ENCODE measurements at places on chromosomes 12 and 14.

DNA sequence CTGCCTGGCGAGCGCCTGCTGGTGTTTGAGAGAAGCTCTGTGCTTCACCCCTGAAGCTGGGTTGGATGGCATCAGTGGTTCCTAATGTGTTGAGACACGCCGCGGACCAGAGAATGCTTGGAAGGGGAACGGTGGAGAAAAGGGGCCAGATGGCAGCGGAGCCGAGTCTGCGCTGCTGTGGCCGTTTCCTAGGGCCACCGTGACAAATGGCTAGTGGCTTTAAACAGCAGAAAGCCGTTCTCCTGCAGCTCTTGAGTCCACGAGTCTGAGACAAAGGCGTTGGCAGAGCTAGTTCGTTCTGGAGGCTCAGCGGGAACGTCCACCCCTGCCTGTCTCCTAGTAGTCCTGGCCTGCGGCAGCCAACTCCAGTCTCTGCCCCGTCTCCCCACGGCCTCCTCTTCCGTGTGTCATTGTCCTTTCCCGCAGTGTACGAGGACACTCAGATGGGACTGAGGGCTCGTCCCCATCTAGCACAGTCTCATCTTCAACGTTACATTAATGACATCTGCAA is 103.6 kb downstream of the ADGRD1 start:
- DNase-seq: no peak

DNA sequence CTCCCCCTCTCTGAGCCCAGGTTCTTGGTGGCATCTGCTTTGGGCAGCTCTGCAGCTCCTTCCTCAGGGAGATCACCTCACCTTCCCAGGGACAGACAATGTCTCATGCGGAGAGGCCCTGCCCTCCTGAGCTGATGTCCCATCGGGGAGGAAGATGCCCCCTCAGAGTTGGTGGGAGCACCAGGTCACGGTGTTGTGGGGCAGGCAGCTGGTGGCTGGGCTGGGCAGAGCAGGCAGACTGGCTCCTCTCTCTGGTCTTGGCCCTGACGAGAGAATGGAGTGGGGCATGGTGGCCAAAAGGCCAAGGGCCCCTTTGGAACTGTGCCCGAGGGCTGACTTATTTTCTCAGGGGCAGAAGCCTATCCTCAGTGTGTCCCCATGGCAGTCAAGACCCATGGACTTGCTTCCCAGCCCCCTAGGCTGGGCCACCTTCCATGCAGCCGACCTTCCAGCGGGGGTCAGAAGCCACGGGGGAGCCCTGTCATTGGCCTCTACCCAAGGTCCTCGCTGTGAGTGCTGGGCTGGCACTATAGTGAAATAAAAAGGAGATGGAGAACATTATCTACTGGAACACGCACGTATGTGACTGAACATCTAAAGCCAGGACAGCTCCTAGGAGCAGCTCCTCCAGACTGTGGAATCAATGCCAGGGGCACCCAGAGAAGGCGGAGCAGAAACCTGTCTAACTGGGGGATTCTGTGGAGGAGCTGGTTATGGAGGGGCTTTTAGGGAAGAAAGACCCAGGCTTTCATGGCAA is 21.9 kb downstream of the PPP2R5C start:
- no peak for DNase-seq

- DNase-seq: peak; percentile 63
These were observed 55.3 kb downstream of the VCPKMT start for GRCh38 chr14:50060871-50061663.

DNA sequence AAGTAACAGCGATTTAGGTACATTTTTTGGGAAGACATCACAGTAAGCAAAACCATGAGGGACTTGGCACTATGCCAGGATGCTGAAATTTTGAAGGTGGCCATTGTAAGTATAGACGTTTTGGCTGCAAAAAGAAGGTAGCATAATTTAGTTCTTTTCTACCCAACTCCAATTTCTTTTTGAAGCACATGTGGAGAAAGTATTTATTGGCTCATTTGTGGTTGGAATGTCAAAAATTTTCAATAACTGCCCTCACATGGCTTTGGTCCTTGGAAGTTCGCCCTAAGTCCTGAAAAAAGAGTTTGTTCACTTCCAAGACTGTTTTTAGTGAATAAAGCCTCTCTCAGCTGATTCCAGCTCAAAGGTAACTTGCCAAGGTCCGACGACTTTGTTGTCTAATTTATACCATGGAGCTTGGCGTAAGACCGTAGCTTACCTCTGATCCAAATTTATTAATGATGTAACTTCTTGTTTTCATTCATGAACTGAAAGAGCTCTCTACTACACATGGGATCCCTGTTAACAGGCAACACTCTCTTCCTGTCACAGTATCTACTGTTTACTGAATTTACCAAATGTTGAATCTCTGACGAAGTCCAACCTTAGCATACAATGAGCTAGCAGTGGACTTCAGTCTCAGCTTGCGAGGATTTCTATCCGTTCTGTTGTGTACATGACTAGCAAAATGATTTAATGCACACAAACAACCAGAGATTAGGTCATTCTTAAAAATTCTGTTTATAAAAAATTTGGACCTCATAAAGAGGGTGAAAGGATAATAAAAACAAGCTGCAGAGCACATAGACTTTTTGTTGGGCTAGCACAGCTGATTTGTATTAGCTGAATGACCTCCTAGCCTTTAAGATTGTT is 49.0 kb downstream of the MSRB3 start:
- no peak for DNase-seq

GRCh38 chr12:22800332-22800731 is 175.4 kb downstream of the ETNK1 start:
- DNase-seq: no peak

DNA sequence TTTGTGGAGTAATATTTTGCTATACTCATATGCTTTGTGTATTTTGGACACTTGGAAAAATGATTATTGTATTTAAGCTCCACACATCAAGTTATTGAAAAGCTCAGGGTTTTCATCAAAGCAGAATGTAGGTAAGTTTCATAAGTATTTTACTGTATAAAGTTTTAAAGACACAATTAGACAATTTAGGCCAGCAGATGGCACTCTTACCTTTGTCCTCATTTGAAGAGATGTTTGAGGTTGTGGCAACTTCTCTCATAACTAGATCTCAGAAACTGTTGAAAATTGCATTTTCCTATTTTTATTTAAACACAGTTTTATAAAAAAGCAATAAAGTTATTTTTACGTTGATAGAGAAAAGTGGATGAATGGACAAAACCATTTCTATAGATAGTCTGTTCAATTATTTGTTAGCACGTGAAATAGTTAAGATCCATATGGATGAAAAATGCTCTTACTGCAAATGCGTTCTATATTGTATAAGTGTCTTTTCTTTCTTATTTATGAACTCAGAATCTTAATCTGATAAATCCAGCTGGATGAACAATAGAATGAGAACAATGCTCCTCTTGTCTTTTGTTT is 300.0 kb downstream of the AEBP2 start:
- peak; percentile 5 for DNase-seq

DNA sequence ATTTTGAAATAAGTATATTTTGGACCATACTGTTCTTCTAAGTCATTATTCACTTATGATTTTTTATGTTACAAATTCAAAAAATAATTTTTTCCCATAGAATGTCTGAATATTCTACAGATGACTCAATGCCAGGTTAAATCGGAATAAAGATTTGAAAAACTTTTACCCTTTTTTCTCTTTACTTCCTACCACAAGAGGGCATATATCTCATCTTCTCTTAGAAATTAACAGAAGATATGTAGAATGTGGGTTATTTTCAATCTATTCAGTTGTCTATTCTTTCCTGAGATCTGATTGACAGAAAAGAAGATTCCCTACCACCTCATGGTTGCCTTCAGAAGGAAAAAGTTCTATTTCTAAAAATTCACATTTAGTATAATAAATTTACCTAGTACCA is 53.0 kb upstream of the KITLG start:
- no peak for DNase-seq

- DNase-seq: peak; percentile 62
These were observed at the start of gene NXPH4 for GRCh38 chr12:57216014-57216911. Gene NXPH4, plus strand, starts transcription at chr12:57216794. Its CDS starts 176 bp downstream, at chr12:57216970.

GRCh38 chr12:113332688-113333417 is 2.1 kb downstream of the SLC8B1 start:
- no peak for DNase-seq

- DNase-seq: no peak
These were observed 34.1 kb downstream of the TRMT5 start for GRCh38 chr14:60946773-60947172.

DNA sequence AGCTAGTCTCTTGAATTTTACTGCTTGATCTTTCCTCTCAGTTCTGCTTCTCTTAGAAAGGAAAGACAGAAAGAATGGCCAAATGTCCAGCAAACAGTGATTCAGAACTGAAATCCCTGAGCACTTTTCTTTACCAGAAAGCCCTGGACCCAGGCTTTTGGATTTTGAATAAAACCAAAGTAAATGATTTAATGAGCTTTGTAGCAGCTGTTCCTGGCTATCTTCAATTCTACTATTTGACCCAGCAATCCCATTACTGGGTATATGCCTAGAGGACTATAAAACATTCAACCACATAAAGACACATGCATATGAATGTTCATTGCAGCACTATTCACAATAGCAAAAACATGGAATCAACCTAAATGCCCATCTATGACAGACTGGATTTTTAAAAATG is 187.2 kb downstream of the PRKD1 start:
- DNase-seq: no peak

DNA sequence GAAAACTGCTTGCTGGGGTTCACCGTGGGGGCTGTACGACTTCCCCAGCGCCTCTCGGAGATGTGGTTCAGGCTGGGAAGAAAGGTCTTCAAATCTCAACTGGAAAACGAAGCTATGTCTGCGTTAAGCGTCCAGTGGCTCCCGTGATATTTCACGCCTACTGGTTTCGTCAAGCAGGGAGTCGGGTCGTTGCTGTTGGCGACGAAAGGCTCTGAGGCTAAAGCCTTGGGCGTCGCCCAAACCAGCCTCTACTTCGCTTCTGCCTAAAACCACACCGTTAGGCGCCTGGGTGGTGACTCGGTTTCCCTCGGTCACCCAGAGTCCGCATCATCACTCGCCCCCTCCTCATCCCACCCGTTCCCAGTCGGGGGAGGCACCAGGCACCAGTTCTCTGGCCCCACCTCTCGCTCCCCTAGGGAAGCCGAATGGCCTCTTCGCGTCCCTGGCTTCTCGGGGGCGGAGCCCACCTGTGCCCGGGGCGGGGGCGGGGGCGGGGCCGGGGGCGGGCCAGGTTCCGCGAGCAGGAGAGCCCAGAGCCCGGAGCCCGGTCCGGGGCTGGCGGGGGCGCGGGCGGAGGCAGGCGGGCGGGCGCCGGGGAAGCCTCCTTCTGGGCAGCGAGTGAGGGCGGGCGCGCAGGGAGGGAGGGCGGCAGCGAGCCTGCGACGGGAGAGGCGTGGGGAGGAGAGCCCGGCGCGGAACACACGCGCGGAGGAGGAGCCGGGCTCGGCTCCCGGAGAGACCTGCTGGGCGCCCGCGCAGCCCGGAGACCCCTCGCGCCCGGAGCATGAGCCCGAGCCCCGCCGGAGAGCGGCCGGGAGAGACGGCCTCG is at the start of gene B4GALNT3:
Gene B4GALNT3 (plus strand): TSS at position 510 of the 829 bp plus-strand sequence. CDS start 438 bp downstream, outside the sequence.
- DNase-seq: peak; percentile 33

GRCh38 chr12:21642707-21643389 is 14.8 kb downstream of the LDHB start:
- DNase-seq: no peak

GRCh38 chr14:65709576-65709975 is 297.0 kb downstream of the FUT8 start:
- DNase-seq: no peak

DNA sequence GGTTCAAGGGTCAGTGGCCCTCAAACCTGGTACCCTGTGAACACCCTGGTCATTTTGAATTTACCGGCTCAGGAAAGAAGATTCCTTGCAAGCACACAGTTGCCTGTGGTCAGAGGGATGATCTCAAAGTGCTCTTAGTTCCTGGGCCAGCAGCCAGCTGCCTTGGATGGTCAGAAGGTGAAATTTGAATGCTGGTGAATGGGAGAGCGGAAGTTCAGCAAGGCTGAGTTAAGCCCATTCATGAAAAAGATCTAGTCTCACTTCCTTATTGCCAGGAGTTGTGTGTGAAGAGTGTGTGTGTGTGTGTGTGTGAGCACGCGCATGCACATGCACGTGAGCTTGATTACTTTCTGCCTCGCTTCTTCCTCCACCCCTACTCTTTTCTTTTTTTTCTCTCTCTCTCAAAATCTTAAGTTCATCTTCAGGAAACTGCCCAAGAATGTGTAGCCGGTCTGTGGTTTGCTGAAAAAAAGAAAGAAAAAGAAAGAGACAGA is 155.5 kb upstream of the CCND2 start:
- no peak for DNase-seq

GRCh38 chr14:94244182-94244581 is 48.9 kb downstream of the SERPINA10 start:
- no peak for DNase-seq

DNA sequence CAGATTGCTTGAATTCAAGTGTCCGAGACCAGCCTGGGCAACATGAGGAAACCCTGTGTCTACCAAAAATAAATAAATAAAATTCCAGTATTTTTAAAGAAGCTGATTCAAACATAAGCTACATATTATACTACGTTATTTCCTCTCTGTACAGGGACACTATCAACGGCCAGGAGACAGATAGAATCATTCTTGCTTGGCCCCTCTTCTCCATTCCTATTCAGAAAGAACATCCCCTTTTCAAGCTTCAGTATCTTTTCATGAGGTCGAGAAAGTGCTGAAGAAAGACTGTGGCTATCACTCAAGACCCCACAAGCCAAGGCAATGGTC is 314 bp upstream of the DHRS7 start:
- no peak for DNase-seq

- no peak for DNase-seq
These were observed 67.9 kb upstream of the ATF1 start for GRCh38 chr12:50695961-50696360.

DNA sequence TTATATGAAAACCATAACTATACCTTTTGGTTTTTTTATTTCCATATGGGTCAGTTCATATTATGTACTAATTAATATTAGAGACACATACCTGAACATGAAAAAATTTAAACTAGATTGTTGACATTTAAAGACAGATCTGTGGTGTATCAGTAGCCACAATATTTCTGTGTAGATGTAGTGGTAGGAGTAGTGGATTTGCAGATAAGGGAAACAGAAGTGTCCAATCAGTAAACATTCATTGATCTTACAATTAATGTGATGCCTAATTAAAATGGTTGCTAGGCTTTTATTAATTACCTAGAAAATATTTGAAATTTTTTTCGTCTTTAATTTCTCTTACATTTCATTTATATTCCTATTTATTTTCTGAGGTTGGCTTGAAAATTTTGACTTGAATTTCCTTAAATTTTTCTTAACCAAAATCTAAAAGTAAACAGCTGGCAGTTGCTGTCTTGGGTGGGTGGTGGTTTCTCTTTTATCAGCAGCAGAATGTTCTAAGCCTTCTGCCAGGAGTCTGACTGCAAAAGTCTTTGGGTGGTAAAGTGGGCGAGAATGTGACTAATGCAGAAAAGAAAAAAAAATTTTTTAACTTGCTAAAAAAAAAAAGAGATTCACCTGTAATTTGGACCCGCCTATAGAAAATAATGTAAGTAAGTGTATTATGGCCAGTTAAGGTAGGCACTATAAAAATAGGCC is 2.4 kb downstream of the FGFR1OP2 start:
- no peak for DNase-seq

DNA sequence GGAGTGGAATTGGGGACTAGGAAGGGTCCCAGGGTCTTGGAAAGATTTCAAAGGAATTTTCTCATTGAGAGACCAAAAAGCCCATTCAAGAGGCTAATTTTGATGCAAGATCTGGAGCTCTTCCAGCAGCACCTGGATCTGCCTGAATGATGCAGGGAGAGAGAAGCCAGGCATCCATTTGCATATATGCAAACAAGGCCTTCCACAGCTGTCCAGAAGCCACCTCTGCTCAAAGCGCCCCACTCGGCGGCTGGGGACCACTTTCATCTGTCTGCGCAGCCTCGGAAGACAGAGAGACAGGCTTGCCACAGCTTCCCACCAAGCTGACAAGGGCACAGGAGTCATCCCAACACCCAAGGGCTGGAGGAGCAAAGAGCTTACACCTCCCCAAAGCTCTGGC is 295.6 kb downstream of the DPF3 start:
- DNase-seq: no peak

Data from activated CD4-positive, alpha-beta T cell treated with anti-CD3 and anti-CD28 coated beads, Interleukin-2, amount 50 U/mL, for 48 hours (primary cell).